ENCODE measurements at places on chromosomes 7 and 10. TPM values are rescaled to one million over a fixed set of nuclear protein-coding genes. Genes with fewer than 3 reads are reported as not detected.

DNA sequence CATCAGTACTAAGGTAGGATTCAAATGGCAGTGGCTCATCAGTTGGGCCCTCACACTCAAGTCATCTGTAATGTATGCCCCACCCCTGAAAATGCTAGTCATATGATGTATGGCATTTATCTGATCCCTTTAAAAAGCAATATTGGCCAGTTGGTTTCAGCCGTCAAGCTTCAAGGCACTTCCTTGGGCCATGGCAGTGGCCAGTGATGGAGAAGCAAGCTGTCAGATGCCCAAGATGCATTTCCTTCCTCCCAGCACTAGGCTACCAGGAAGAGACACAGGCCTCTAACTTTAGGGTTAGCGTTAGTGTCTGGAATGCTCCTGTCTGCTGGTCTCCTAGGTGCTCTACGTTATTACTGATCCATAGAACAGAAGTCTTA lies 64.1 kb downstream of the PIK3AP1 start:
- DNase-seq = no peak

DNA sequence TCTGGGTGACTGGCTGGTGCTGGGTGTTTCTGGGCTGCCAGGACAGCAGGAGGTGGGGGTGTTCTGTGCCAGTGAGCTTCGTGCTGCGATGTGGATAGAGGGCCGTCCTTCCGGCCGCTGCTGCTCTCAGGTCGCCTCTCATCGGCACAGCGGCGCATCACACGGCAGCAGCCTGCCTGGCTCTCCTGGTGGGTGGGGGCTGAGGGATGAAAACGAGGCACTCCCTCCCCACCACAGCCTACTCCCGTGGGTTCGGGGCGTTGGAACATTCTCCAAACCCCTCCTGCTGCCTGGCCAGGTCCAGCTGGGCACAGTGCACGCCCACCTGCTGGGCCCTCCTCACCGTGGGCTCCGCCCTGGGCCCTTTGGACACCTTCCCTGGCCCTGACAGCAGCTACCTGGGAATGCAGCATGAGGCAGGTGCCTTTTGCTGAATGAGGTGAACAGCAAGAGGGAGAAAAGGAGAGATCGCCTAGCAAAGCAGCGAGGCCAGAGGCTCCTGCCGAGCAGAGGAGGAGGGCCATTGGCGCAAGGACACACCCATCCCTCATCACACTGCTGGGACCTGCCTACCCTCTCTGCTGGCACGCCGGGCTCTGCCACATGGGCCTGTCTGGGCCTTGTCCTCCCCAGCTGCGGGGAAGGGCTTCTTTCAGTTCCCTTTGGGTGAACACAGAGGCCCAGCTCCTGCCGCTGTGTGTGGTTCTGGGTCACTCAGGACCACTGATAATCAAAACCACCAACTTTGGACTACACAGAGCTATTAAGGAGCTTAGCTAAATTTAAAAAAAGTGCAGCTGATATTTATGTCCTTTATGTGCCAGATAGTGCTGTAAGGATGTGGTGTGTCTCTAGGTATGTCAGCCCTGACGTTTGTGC lies 33.4 kb downstream of the INPP5A start:
- no peak for DNase-seq

GRCh38 chr7:151313857-151314256 lies 27.8 kb upstream of the NUB1 start:
- no peak for DNase-seq

DNA sequence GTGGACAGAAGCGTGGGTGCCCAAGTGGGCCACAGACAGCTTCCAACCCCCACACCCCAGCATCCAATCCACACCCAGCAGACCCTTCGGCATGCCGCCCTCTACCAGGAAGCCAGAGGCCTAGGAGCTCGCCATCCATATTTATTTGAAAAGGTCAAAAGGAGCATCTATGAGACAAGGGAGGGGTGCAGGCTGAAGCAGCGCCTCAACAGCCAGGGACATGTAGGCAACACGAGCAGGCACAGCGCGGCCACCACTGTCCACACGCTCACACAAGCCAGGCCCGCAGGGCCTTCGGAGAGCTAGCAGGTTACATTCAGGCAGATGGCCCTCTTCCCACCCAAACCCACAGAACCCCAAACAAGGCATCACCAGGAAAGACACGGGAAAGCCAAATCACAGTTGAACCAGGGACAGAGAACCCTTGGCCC lies 34.6 kb downstream of the PSAP start:
- DNase-seq = no peak

DNA sequence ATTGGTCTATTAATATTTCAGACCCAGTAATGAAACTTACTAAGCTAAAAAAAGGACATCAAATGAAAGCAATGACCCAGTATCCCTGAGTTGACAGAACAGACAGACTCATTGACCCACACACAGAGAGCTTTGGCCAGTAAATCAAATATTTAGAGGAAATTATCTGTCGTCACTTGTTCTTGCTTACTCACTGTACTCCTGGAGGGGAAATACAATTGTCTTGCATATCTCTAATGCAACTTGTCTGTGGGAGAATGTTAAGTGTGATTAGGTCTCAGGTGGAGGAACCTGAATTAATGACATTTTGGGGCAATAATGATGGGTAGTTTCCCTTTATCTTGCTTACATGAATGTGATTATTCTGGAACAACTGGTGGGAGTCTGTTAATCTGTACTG lies 80.4 kb downstream of the CUBN start:
- no peak for DNase-seq

DNA sequence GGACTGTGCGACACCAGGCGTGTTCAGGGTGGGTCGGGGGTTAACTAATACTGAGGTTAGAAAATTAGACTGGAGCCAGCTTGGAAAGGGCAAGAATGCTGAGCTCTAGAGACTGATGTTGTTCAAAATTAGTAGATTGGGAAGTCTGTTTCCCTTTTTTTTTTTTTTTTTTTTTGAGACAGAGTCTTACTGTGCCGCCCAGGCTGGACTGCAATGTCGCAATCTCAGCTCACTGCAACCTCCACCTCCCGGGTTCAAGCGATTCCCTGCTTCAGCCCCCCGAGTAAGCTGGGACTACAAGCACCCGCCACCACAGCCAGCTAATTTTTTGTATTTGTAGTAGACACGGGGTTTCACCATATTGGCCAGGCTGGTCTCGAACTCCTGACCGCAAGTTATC lies 2.7 kb upstream of the CPVL start:
- no peak for DNase-seq

GALNT11 gene
- polyA plus RNA-seq = 39.0 TPM

AGBL3 gene
- 4.4 TPM for polyA plus RNA-seq

PLPP4 gene
- polyA plus RNA-seq = 3.1 TPM
